RPMI7951 (cell line): ENCODE measurements at places on chromosomes 11 and 22.
A peak's percentile ranks its signal among the peaks of the same experiment; 100 is the strongest.

GRCh38 chr22:35375031-35375430, 5.9 kb upstream of the HMOX1 start:
- peak; percentile 68 for DNase-seq

DNA sequence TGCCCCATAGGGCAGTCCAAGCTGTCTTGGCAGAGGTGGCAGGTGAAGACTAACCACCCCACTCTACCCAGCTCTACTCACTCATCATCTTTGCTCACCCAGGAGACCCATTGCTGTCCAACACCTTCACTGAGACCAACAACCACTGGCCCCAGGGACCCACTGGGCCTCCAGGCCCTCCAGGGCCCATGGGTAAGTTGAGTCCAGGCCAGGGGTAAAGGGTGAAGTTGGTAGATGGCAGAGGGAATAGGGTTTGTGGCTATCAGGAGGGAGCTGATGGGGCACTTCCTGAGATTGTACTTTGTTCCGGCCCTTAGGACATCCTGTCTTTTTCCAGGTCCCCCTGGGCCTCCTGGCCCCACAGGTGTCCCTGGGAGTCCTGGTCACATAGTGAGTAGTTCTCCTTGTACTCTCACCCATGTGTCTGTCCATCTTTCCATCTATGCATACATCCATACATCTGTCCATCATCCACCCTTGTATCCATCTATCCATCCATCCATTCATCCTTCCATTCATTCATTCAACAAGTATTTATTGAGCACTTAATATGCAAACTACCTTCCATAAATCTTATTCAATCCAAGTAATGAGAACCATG, 27.7 kb downstream of the EMID1 start:
- no peak for DNase-seq

DNA sequence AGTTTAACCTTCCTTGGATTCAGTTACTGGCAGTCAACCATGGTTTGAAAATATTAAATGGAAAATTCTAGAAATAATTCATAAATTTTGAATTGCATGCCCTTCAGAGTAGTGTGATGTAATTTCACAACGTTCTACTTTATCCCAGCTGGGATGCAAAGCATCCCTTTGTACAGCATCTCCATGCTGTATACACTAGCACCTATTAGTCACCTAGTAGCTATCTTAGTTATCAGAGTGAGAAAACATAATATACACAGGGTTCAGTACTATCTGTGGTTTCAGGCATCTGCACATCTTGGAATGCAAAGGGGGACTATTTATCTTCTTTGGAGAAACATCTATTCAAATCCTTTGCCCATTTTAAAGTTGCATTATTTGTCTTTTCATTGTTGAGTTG, 30.8 kb downstream of the CBL start:
- peak; percentile 6 for DNase-seq

- peak; percentile 90 for DNase-seq
These were observed 10.5 kb downstream of the NUMA1 start for GRCh38 chr11:72069787-72070251.

DNA sequence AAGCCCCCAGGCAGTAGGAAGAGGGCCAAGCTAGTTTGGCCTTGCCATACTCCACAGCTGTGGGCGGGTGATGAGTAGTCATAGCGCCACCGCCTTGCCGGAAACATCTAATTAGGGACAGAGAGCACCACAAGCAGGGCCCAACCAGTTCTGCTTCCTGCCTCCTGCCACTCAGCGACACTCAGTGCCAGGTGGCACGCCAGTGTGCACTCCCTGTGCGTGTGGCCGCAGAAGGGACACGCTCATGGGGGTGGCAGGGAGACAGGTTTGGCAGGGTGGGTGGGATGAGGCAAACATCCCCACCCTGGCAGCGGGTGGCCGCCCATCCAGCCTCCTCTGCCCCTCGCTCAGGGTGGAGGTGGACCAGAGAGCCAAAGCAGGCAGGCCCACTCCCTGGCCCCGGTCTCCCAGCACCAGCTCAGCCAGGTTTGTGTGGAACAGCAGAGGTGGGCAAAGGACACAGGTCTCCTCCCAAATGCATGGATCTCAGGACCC, 4.9 kb downstream of the OVOL1 start:
- DNase-seq = peak; percentile 53

DNA sequence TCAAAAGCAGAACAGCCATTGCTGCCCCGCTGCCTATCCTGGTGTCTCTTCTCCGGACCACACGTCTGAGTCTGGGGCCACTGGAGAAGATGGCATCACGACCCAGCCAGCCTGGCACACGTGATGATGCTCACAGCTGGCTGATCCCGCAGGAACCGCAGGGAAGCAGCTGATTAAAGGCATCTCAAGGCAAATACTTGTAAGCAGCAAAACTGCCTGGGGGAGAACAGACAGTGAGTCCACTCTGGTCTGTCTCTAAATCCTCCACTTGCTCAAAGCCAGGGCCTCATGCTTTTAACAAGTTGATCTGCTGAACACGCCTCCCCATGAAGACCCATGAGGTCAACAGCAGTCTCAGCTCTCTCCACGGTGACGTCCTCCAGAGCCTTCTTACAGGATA, 108.6 kb downstream of the BRD1 start:
- DNase-seq = peak; percentile 7

GRCh38 chr22:36965696-36966095, 52.3 kb downstream of the CSF2RB start:
- DNase-seq = no peak

DNA sequence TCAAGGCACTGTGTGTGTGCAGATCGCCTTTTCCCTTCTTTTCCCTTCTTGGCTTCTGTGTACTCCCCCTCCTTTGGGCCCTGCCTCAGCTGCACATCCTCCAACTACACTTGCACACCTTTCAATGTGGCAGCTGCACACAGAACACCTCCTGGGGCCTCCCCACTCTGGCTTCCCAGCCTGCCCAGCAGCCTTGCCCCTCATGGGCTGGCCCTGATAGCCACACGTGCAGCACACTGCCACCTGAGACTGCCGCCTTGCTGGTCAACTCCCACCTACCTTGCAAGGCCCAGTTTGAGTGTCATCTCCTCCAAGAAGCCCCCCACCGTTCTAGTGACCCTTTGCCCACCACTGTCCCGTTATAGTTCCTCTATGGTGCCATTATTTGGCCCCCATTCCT, 77.3 kb upstream of the ARFGAP3 start:
- no peak for DNase-seq

- DNase-seq = no peak
These were observed 7.8 kb downstream of the STK33 start for GRCh38 chr11:8586184-8586583.

GRCh38 chr11:65872586-65873317, at the start of gene EFEMP2:
Gene EFEMP2, minus strand, starts transcription at chr11:65872800. Its CDS starts 446 bp downstream, at chr11:65872354.
- DNase-seq = no peak

- DNase-seq = no peak
These were observed 522.6 kb downstream of the TMEM135 start for GRCh38 chr11:87560352-87560751.

GRCh38 chr22:17980015-17980590, 44.3 kb downstream of the MICAL3 start:
- no peak for DNase-seq

- peak; percentile 63 for DNase-seq
These were observed 6.9 kb downstream of the CDC42EP1 start for GRCh38 chr22:37566903-37567798.

- no peak for DNase-seq
These were observed 60.7 kb upstream of the MPEG1 start for GRCh38 chr11:59273373-59273841.

GRCh38 chr11:78370406-78371172, 47.0 kb downstream of the GAB2 start:
- DNase-seq = no peak

DNA sequence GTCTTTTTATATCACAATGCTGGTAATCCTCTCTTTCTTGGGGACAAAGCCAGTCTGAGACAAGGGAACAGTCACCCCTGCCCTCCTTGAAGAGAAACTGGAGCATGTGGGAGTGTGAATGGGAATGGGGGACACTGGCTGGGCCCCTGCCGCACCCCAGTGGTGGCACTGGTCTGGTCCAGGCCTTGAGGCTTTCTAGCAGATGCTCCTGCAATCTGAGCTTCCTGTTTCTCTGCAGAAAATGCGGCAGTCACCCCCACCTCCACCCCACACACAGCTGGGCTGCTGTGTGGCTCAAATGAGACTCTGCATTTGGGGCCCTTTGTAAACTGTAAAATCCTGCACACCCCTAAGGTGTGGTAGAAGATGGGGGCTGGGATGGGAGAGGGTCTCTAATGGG, 6.6 kb upstream of the MARK2 start:
- no peak for DNase-seq

GRCh38 chr11:6248248-6248647, 9.4 kb downstream of the CNGA4 start:
- DNase-seq = peak; percentile 20

DNA sequence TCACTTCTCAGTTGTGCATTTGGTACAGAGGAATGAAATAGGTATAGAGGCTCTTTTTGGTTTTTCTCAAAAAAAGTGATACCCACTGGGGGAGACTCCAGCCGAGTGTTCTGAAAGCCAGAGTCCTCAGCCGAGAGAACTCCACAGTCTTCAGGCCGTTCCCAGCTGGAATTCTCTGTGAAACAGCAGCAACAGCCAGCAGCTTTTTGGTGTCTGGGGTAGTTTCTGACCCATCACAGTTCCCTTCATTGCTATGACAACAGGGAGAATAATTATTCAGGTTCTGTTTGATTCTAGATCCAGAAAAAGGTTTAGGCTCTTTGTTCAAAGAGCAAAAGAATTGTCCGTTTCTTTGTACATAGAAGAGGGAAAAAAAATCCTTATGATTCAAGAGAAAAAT, 84.6 kb downstream of the C22orf31 start:
- no peak for DNase-seq

GRCh38 chr11:116457336-116458007, 315.3 kb downstream of the BUD13 start:
- no peak for DNase-seq

DNA sequence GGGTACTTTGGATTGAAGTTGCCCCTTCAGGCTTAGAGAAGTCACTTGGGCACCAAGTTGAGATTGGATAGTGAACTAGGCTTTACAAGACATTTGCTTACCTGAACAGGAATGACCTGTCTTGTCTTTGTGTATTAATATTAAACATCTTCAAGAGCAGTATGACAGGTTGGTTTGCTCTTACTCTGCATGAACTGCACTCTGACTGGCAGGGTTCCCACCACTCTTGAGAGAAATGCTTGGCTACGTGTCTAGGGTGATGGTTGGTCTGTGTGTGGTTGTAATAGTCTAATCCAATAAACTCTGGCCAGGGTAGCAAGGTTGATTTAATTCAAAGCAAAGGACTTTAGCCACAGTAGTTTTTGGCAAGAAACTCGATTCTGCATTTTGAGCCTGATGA, 20.1 kb upstream of the SPTBN2 start:
- no peak for DNase-seq

DNA sequence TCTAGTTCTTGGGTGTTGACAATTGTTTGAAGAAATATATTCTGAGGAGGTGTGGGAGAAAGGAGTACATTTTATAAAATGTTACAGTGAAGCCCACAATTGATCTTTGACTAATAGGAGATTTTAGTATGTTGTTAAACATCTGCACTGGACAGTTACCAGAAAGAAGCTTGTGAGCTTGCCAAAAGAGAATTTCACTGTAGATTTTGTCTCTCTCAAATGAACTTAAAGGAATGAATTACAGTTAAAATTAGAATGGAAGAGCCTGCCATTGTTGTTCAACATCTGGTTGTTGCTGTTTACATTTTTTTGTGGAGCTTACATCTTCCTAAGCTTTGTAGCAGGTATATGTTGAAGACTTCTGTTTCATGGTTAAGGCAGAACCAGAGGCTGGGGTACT, 620.5 kb upstream of the CCDC179 start:
- DNase-seq = no peak

DNA sequence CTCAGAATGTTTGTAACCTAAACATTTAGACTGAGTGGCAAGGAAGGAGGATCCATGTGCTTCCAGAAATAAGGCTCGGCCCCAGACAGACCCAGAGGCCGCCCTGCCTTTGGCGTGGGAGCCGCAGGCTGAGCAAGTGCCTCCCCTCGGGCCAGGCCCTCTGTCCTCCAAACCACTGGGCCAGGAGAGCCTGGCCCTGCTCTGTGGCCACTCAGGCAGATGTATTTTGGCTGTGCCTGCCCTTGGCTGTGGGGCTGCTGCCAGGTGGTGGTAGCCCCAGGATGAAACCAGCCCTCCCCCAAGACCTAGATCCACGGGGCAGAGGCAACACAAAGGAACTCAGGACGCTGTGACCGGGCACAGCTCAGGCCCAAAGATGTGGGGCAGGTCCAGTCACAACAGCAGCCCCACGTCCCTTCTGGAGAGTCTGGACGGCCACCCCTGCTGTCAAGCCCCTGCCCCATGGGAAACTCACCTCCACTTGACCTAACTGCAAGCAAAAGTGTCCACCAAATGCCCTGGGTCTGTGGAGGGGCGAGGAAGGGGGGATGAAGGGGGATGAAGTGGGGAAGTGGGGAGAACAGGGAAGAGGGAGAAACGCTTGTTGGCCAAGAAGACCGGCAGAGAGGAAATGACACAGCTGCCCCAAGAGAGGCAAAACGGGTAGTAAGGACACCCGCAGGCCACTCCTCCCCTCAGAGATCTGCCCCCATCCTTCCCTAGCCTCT, 24.0 kb downstream of the PISD start:
- no peak for DNase-seq

DNA sequence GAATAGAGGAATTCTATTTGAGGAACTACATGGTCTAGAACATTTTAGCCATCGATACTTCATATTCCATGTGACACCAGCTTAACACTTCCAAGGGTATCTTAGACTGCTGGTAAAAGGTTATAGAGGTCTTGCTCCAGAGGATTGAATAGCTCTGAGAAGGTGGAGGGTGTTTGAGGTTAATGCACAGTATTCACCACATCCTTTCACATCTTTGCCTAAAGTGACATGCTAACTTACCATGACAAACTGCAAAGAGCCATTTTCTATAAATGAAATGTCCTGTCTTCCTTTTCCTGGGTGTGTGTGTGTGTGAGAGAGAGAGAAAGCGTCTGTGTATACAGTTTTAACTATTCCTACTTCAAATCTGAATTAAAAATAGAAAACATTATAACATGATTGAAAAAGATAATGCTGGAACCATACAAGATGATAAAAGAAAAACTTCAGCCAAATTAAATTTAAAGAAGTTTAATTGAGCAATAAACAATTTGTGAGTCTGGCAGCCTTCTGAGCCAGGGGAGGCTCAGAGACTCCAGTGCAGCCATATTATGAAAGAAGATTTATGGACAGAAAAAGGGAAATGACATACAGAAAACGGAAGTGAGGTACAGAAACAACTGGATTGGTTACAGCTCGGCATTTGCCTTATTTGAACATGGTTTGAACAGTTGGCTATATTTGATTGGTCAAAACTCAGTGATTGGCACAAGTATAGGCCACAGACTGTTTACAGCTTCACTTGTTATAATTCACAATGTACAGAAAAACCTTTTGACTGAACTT, 320.9 kb upstream of the CCDC179 start:
- no peak for DNase-seq

- peak; percentile 20 for DNase-seq
These were observed 147.2 kb downstream of the TRPC6 start for GRCh38 chr11:101436511-101437142.

GRCh38 chr22:44585559-44586350, 87.7 kb upstream of the RTL6 start:
- no peak for DNase-seq

GRCh38 chr22:28023774-28024173, 104.7 kb upstream of the PITPNB start:
- DNase-seq = no peak

- DNase-seq = peak; percentile 39
These were observed 52.0 kb upstream of the PRSS23 start for GRCh38 chr11:86748296-86748695.
